ENCODE measurements at places on chromosomes 6 and 20.

DNA sequence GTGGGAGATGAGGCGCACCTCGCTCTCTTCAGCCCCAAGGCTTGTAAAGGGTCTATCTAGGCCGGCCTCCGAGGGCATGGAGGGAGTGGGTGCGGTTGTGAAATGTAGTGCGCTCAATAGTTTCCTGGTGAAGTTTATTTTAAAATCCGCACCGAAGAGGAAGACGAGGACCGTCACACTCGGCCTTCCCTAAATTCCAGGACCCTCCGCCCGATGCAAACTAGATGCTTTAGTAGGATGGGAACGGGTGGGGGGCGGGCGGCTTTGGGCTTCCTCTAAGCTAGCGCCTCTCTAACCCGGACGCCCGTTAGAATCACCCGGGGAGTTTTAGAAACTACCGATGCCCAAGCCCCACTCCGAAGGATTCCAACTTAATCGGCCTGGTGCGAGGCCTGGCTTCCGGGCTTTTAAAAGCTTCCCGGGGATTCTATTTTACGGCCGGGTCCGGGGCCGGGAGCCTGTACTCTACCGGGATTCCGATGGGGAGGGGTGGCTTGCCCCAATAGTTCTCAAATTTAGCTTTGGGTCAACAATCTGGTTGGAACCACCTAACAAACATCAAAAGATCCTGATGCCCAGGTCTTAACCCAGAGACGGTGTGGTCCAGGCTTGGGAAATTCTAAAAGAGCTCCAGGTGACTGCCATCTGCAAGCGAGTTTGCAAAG, 548 bp upstream of the BCAS4 start:
- no peak for DNase-seq

GRCh38 chr20:63117661-63118302, 98.1 kb downstream of the YTHDF1 start:
- no peak for DNase-seq

DNA sequence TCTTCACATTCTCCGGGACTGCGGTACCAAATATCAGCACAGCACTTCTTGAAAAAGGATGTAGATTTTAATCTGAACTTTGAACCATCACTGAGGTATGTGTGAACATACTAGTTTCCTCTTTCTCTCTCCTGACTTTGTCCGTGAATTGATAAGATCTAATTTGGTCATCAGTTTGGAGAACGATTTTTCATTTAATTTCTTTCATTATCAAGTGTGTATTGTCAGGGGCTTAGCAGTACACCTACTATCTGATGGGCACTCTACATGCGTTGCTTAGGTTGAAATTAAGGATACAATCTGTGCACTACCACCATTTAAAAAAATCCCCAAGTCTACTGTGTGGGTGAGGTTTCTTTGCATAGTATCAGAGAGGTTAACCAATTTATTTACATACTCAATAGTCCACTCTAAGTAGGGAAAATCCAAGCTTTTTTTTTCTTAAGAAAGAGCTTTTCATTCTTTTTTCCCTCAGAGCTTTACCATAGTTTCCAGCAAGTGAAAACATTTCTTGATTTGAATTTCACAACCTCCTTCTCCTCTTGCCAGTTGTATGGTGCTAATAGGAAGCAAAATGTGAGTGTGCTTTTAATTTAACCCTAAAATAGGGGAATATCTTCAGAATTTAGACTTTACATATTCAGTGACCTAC, 105.4 kb upstream of the ESR1 start:
- DNase-seq: no peak

GRCh38 chr6:111747396-111747795, 125.9 kb downstream of the FYN start:
- no peak for DNase-seq

- no peak for DNase-seq
Observed at GRCh38 chr20:371755-372542, 8.6 kb upstream of the TRIB3 start.

GRCh38 chr20:64051561-64052325, 2.3 kb upstream of the SOX18 start:
- DNase-seq: no peak

DNA sequence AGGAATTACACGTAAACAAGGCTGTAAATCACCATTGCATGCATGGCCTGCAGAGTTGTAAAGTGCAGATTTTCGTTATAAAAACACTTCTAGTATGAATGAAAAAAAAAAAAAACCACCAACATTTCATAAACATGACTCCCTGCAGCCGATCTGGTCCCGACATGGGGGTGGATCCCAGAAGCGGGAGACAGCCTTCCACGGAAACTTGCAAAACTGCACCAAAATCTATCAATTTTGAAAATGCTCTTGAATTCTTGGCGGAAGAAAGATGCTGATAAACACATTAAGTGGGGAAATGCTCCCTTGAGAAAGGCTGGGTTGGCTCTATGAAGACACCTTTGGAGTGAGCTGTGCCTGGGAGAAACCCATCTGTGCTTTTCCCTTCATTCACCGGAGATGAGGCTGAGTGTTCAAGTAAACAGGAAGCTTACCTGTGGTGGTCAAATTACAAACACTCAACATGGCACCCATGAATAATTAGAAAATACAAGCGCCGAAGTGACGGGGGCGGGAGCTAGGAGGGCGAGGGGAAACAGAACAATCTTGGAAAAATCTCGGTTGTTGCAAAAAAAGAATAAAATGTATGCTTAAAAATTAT, 845 bp upstream of the ANKRD60 start:
- no peak for DNase-seq

GRCh38 chr6:3231247-3232016, 4.0 kb upstream of the TUBB2B start:
- no peak for DNase-seq

- DNase-seq: no peak
Observed at GRCh38 chr6:142784344-142784743, 160.6 kb downstream of the HIVEP2 start.

DNA sequence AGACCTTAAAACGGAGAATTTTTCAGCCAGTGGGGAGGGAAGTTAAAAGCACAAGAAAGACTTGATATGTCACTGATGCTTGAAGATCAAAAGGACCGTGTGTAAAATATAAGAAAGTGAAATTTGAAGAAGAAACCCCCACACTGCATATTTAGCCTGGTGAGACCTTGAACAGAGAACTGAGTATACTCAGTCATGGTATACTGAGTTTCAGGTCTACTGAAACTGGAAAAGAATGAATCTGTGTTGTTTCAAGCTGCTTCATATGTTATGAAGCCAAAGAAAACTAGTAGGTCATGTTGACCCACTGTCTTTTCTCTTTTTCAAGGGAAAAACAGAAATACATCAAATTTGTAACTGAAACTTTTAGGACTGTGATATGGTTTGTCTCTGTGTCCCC, 443.8 kb upstream of the GJE1 start:
- DNase-seq: no peak

- no peak for DNase-seq
Observed at GRCh38 chr6:72621291-72622093, at the start of gene KCNQ5. Gene KCNQ5 (plus strand): TSS chr6:72622064.

GRCh38 chr6:47440719-47441118, 36.9 kb upstream of the CD2AP start:
- no peak for DNase-seq

GRCh38 chr6:165976684-165977083, 191.0 kb downstream of the TBXT start:
- DNase-seq: no peak

DNA sequence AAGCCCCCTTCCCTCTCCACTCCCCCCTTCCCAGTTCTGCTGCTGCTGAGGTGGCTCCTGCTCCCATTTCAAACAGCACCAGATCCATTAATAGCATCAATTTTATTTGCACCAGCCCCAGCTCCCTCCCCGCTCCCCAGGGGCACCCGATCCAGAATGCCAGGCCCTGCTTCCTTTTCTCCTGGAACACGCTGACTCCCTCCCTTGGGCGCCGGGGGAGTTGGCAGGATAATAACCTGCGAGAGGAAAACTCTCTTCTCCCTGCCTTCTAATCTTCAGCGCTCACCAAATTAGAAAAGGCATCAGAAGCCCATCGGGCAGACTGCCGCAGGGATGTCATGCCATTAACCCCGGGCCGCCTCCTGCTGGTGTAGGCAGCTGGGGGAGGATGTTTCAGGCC, 77.8 kb downstream of the NCR2 start:
- DNase-seq: no peak

DNA sequence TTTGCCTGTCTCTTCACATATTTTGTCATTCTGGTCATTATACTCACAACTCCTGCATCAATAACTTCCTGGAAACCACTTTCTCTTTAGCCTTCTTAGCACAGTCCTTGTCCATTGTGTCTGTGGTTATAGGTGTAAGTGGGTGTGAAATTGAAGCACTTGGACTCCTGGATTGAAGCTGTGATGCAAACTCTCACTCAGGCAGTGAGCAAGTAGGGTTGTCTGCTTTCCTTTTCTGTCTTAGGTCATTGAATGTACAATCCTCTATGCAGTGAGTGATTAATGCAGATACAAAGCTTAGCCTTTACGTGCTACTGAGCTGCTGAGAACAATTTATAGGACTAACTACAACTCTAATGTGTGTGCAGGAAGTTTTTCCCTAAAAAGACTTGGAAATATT, 54.8 kb downstream of the ADGRB3 start:
- no peak for DNase-seq

DNA sequence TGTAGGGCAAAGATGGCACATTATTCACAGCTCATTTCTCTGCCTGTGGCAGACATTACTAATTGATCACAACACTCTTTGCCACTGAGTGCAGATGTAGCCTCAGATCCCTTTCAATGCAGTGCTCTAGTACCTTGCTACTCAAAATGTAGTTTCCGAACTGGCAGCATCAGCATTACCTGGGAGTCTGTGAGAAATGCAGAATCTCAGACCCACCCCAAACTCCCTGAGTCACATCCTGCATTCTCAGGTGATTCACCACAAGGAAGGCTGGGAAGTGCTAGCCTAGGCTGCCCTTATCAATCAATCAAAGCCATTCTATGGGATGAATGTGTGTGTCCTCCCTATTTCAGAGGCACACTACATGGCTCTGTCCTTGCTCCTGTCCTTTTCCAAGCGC, 58.5 kb downstream of the PCNA start:
- no peak for DNase-seq

DNA sequence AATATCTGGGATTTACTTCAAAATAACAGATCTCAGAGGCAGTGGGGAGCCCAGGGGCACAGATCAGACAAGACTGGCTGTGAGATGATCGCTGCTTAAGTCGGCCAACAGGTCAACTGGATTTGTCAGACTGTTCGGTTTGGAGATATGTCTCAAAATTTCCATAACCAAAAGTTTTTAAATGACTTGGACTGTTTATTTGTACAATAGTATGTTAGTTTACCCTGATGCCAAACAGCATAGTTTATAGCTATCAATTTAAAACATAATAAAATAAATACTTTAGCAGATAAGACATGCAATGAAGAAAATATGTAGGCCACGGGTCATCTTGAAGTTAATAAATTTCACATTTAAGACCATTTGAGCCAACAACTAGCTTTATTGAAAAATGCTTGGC, 126.7 kb downstream of the IRF4 start:
- DNase-seq: no peak

GRCh38 chr20:54620611-54621010, 145.2 kb downstream of the DOK5 start:
- no peak for DNase-seq

DNA sequence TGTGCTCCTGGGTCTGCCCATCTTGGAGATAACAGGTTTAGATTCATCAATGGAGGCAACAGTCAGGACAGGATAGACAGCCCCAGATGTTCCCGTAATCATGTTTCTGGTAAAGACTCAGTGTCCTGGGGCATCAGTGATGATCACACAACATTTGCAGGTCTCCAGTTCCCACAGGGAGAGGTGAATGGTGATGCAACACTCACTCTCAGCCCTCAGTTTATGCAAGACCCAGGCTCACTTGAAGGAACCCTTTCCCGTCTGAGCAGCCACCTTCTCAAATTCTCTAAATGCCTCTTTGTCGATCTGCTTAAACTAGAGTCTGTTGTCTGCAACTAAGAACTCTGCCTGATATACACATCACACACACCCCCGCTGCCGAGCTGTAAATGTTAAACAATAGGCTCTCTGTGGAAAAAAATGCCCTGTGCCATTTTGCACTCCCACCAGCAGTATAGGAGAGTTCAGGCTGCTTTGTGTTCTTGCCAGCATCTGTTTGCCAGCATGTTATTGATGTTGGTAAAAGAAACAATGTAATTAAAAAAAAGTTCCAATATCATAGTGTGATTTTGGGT, 30.1 kb upstream of the SCP2D1 start:
- no peak for DNase-seq

DNA sequence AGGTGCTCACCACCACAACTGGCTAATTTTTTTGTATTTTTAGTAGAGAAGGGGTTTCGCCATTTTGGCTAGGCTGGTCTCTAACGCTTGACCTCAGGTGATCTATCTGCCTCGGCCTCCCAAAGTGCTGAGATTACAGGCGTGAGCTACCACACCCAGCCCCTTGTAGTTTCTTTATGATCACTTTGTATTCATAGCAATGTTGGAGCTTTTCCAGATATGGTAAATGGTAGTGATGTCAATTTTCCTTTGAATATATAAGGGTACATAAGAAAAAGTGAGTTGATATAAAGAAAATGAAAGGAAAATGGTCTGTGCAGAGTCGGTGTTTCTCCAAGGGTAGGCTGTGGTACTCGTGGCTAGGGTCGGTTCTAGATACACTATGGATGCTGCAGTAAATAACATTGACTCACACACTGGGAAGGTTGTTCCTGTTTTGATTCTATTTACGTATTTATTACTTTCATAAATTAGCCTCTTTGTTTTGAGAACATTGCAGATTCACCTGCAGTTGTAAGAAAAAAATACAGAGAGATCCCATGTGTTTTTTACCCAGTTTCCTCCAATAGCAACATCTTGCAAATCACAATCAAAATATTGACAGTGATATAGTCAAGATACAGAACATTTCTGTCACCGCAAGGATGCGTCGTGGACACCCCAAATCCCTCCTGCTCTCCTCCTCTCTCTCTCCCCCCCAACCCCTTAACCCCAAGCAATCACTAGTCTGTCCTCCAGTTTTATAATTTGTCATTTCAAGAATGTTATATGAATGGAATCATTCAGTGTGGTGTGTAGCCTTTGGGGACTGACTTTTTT, 2.5 kb downstream of the ZNF831 start:
- no peak for DNase-seq

- no peak for DNase-seq
Observed at GRCh38 chr6:7439228-7439627, 49.6 kb downstream of the RIOK1 start.

DNA sequence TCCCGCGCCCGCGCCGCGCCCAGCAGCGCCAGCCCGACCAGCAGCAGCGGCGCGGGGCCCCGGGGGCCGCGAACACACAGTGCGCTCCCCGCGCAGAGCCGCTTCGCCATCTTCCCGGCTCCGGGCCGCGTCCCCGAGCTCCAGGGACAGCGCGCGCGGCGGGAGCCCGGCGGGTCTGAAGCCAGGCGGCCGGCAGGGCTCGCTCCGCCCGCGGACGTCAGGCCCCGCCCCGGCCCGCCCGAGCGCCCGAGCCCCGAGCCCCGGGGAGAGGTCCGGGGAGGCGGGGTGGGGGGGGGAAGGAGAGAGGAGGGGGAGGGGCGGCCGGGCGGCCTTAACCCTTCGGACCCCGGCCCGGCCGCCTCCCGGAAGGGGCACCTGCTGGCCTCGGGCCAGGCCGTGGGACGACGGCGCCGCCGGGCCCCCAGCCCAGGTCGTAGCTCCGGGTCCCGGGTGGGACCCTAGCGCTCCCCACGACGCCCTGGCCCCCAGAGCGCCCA, at the start of gene LAMA5:
LAMA5 (minus strand) TSS at position 177 of the 497 bp plus-strand sequence; CDS start at position 110, 67 bp downstream.
- DNase-seq: no peak

- no peak for DNase-seq
Observed at GRCh38 chr6:91590191-91590590, 1003.3 kb upstream of the MAP3K7 start.

GRCh38 chr6:106102034-106102433, 15.9 kb downstream of the PRDM1 start:
- no peak for DNase-seq

All from activated CD8-positive, alpha-beta memory T cell treated with anti-CD3 and anti-CD28 coated beads, Interleukin-2, amount 50 U/mL, for 4 hours (primary cell).